ENCODE measurements at places on chromosomes 12 and 14.

DNA sequence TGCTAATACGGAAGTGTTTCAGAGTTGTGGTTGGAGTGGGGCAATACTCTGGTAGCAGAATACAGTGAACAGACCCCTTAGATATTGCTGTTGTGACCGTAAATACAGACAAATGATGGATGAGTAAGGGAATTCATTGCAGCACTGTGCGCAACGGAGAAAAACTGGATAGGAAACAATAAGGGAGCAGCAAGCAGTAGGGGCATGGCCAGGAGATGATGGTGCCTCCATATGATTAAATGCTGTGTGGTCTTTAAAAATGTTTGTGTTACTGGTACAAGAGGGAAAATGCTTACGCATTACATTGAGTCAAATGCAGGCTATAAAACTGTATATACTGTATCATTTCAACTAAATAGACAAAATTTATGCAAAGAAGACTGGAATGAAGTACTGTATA, 61.6 kb downstream of the EML1 start:
- no peak for DNase-seq

GRCh38 chr12:26298785-26299621, 103.6 kb downstream of the SSPN start:
- DNase-seq: no peak

GRCh38 chr14:64915797-64916196, 1.5 kb downstream of the CHURC1 start:
- DNase-seq: no peak

GRCh38 chr12:101939306-101939705, 61.9 kb downstream of the DRAM1 start:
- DNase-seq: no peak

- DNase-seq: no peak
These were observed 158.6 kb downstream of the TMEM121 start for GRCh38 chr14:105685003-105685402.

DNA sequence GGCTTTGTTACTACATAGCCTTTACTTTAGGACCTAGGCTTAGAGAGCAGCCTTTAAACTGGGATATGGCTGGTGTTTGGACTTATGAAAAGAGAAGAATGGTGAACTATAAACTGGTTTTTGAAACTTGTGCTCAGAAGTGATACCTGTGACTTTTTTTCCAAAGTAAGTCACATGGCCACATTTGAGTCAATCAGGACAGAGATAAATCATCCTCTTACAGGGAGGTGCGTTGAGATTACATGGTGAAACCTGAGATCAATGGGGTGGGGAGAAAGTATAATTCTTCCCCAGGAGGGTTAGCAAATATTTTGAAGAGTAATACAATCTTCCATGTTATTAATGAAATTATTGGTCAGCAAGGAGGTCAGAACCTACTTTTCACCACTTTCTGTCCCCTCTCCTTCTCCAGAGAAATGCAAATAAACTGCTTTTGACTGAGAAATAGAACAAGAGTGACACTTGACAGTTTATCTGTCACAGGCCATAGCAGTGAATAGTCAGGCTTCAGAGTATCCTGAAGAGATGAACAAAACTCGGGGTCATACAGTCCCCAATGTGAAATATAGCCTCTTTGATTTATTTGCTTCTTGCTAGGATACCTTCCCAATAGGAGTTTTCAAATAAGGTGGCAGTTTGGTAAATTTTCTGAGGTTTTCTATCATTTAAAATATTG, 11.1 kb upstream of the ZNF641 start:
- no peak for DNase-seq

GRCh38 chr12:65962036-65962430, 137.8 kb downstream of the HMGA2 start:
- DNase-seq: no peak

DNA sequence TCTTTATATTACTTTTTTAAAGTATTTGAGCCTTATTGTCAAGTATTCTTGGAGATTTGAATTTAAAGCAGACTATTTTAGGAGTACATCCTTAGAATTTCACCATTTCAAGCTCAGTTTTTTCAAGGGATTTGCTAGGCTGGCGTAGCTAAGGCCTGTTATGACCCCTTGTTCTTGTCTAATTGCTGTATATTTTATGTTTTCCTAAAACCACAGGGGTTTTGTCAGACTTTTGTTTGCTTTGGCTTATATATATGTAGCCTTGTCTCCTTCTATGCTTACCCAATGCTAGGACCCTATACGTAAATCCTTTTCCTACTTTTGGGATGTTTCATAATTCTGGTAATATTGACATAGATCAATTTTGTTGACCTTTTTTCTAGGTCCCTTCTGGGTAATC, 147.0 kb upstream of the SYT10 start:
- no peak for DNase-seq

GRCh38 chr14:31592122-31592521, 30.9 kb downstream of the NUBPL start:
- DNase-seq: no peak

DNA sequence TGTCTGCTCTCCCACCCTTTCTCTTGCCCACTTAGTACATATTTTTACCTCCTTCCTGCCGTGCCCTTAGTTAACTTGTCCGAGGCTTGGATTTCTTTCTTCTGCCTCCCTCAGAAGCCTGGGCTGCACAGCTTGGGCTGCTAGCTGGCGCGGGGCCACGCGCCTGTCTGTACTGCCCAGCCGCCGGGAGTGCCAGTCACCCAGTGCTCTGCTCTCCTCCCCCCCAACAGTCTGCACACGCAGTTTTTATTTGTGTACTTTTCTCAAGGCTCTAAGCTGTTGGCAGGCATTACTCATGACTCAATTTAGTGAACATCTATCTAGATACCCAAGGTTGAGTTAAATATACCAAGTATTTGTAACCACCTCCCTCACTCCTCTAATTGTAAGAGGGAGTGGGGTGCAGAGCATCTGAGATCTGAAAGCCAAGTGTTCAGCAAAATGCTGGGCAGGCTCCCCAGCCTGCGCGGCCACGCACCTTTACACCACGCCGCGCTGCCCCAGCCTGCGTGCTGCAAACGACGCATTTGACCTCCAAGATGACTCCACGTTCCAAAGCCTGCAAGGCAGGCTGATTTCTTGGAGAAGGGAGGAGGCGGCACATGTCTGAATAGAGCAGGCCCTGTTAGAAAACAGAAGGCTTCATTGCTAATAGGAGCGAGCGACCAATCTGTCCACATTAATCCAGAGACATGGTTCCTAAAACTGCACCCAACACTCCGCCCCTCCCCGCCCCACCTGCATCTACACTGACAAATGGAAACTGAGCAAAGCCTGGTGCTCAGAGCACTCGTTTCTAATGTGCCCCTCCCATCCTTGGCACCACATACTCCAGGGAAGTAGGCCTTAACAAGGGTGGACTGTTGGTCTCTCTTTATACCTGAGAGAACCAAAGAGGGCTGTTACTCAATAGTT, 18.2 kb upstream of the CACNA2D4 start:
- DNase-seq: no peak

DNA sequence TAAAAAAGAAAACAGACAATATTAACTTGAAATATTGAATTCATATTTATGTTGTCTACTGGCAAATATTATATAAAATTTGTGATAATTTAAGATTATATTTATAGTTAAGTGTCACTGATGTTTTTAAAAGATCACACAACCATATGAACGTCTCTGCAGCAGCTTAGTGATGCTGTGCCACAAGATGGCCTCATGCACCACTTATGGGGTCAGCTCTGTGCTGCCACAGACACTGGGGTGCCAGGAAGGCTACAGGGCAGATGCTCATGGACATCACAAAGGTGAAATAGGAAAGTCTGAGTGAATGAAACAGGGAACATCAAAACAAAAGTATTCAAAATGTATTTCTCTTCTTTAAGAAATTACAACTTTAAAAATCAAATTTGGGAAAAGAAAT, 13.1 kb downstream of the ATXN3 start:
- DNase-seq: no peak

- DNase-seq: no peak
These were observed 135.9 kb downstream of the TMEM30B start for GRCh38 chr14:61145034-61145902.

DNA sequence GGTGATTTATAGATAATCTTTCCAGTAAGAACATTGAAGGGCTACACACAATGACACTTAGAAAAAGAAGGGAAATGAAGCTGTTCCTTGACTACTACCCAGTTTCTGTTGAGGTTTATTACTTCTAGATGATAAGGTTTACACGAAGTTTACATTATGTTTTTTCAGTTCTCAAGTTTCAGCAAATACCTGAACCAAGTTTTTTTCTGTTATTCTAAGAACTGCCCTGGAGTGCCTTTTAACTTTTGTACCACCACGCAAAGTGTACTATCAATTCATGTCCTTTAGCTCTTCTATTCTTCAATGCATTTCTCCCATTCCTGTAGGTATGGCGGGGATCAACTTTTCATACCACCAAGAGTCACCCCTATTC, 5.8 kb downstream of the FBXL14 start:
- DNase-seq: no peak

DNA sequence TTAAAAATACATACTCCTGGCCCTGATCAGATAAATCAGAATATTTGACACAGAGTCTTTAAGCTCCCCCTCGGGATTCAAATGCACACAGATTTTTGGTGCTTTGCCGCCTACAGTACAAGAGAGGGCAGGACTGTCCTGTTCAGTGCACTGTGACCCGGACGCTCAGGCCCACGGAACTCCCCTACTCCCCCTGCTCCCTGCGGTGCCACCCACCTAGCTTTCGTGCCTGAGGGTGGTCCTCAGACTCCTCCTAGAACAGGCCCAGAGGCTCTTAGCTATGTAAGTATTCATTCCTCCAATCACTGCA, 13.7 kb upstream of the SERPINA3 start:
- DNase-seq: no peak
